ENCODE measurements at places on chromosomes 16 and 17.

GRCh38 chr16:30867747-30868146 lies 26.1 kb downstream of the BCL7C start:
- DNase-seq = peak; percentile 21

DNA sequence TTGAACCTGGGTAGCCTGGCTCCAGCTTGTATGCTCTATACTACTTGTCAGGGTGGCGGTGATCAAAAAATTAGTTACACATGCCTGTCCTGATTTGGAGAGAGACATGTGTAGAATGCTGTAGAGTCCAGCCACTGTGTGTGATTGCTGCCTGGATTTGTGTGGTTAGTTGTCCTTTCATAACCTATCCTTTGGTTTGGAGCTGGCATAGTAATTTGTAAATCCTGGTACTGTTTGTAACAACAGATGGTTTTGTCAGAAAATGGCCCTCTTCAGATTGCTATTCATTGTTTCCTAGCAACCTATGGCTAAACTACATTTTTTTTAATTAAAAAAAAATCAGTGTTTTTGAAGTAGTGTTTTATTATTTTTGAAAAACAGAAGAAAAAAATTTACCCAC lies 30.5 kb downstream of the ETV4 start:
- DNase-seq = no peak

- no peak for DNase-seq
These were observed 5.3 kb downstream of the ATP6V0A1 start for GRCh38 chr17:42463976-42464400.

DNA sequence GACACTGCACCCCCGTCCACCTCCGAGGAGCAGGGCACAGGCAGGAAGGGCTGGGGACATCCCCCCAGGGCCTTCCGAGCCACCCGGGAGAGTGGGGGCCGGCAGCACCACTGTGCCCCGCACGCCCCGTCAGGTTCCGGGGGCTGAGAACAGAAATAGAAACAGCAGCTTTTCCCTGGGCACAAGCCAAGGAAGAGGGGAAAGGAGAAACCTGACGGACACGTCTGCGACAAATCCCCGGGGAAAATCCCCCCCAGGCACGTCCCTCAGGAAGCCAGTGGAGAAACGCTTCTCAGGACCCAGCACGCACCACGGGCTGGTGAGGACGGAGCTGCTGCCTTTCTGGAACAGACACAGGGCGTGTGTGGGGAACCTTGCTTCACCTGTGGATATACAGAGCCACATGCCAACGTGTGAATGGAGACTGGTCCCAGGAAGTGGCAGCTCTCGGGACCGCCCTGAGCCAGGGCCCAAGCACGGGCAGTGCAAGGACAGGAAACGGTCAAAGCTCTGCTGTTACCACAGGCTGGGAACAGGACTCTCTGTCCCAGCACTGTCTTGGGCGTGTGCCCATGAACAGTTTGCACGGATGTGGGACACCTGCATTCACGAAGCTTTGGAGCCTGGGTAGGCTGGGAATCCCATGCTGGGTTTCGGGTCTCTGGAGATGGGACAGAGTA lies 1.2 kb upstream of the TMEM204 start:
- DNase-seq = no peak

GRCh38 chr17:27633312-27634025 lies 2.5 kb downstream of the LGALS9 start:
- DNase-seq = no peak

DNA sequence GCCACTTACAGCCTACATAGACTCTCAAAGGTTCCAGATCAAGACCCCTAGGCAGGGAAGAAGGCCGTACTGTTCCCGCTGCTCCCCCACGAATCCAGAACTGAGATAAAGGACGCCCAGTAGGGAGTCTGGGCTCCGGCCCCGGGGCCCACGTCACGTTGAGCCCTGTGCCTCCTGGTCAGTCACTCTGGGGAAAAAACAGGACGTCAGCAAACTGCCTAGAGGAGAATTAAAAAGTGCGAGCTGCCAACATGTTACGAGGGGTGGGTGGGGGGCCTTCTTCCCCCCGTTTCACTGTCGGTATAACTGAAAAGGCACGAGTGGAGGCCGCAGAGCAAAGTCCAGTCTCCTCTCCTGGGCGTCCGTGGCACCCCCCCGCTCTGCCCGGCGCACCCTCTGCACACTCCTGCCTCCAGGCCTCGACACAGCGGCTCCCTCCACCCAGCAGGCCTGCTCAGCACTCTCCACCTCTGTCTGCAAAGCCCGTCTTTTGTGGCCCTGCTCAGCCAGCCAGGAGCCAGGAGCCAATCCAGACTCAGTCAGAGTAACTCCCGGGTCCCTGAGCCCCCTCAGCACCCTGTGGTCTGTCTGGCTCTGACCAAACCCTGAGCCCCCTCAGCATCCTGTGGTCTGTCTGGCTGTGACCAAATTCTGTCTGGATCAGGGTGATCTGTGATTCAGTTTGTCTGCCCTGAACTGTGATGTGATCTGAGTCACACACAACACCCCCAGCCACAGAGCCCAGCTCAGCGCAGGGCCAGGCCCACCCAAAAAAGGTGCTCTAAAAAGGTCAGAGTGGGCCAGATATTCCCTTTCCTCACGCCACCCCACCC lies 6.2 kb downstream of the ITGAE start:
- DNase-seq = peak; percentile 78

GRCh38 chr16:52537516-52537915 lies 9.4 kb downstream of the TOX3 start:
- no peak for DNase-seq

- no peak for DNase-seq
These were observed 25.3 kb downstream of the LMF1 start for GRCh38 chr16:945271-946047.

DNA sequence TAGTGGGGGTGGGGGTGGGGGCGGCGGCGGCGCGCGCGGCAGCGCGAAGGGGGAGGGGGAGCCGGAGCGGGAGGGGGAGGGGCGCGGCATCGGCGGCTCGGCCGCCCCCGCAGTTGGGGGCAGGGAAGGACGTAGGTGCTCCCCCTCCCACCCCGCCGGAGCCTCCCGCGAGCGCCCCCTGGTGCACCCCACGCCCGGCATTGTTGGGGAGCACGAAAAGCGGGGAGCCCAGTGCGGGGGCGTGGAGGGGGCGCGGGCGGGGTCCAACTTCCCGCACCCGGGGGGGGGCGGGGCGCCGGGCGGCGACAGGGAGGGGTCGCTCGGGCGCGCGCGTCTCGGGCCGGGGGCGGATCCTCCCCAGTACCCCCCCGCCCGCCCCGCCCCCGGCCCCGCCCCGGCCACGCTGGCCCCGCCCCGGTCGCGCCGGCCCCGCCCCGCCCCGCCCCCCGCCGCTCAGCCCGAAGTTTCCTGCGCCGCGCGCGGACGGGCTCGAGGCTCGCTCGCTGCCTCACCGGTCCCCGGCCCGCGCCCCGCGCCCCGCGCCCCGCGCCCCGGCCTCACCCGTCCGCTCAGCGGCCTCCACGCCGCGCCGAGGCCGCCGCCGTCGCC lies at the start of gene CACNA1H:
Gene CACNA1H, plus strand, starts transcription at position 456 of the 609 bp plus-strand sequence. CDS start 632 bp downstream, outside the sequence.
- DNase-seq = no peak

- no peak for DNase-seq
These were observed 441.0 kb upstream of the SALL1 start for GRCh38 chr16:51592001-51592501.

GRCh38 chr17:3003296-3004149 lies 59.9 kb downstream of the OR1D5 start:
- DNase-seq = no peak

GRCh38 chr17:76640550-76641380 lies 2.8 kb downstream of the ST6GALNAC1 start:
- no peak for DNase-seq

DNA sequence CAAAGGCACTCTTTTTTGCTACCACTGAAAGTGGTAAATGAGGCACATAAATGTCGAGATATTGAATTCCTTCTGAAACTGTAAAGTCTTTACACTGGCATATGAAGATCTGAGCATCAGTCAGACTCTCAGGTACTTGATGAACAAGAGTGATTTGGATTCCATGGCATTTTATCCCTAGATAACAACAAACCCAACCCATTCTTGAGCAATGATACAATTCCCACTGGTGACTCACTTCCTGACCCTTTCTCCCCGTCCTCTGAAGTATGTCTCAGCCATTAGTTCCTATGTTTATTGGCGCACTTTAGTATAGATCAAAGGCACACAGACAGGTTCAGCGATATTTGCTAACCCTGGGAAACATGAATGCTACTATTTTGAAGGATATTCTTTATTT lies 147.0 kb upstream of the RBFOX1 start:
- no peak for DNase-seq

- no peak for DNase-seq
These were observed 409.9 kb upstream of the ZFHX3 start for GRCh38 chr16:73457851-73458250.

GRCh38 chr16:87201052-87201451 lies 116.1 kb downstream of the C16orf95 start:
- DNase-seq = peak; percentile 100

GRCh38 chr16:85303354-85303883 lies 191.1 kb upstream of the CIBAR2 start:
- DNase-seq = peak; percentile 55

- peak; percentile 40 for DNase-seq
These were observed 29.8 kb downstream of the WSB1 start for GRCh38 chr17:27323538-27324215.

- DNase-seq = no peak
These were observed 40.8 kb downstream of the CDH3 start for GRCh38 chr16:68685685-68686478.

GRCh38 chr16:79053577-79053976 lies 547.0 kb downstream of the MAF start:
- DNase-seq = no peak

- DNase-seq = no peak
These were observed 366.6 kb upstream of the CCL2 start for GRCh38 chr17:33888455-33888854.

GRCh38 chr16:23124315-23124714 lies 24.9 kb downstream of the USP31 start:
- peak; percentile 54 for DNase-seq

- peak; percentile 64 for DNase-seq
These were observed 7.8 kb downstream of the NACA2 start for GRCh38 chr17:61583242-61583641.

- no peak for DNase-seq
These were observed 32.1 kb downstream of the GINS2 start for GRCh38 chr16:85656351-85657266.

- peak; percentile 52 for DNase-seq
These were observed 21.8 kb downstream of the CBFB start for GRCh38 chr16:67050796-67051195.

GRCh38 chr16:77090062-77090461 lies 100.9 kb upstream of the MON1B start:
- no peak for DNase-seq

- no peak for DNase-seq
These were observed 39.4 kb downstream of the SYCE1L start for GRCh38 chr16:77238593-77238992.

- DNase-seq = no peak
These were observed 17.1 kb upstream of the CDH3 start for GRCh38 chr16:68627951-68628425.

DNA sequence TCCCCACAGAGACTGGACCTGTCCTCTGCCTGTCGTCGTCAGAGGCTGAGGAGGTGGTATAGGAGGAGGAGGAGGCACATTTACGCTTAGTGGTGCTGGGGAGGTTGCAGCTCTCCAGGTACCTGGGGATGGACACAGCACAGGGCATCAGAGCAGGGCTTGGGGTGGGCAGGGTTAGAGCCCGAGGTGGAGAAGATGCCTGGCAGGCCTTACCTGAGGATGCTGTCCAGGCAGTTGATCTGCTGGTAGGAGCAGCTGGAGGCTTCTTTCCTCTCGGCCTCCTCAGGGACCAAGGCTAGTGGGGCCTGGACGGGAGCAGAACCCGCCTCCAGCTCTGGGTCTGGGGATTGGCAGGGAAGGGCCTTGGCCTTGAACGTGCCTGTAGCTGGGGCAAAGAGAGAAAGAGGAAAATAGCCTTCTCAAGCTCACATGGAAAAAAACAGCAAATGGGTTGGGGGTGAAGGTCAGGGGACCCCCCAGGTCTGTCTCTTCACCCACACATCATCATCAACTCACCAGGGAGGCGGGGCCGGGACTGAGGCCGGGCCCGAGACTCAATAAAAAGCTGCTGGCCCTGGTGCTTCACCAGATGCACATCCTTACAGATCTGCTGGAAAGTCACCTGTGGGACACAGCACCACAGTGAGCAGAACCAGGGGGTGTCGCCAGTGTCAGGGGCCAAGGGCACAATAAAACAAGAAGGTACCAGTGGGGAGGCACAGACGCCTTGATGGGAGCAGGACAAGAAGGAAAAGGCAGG lies 5.6 kb downstream of the PER1 start:
- DNase-seq = no peak

DNA sequence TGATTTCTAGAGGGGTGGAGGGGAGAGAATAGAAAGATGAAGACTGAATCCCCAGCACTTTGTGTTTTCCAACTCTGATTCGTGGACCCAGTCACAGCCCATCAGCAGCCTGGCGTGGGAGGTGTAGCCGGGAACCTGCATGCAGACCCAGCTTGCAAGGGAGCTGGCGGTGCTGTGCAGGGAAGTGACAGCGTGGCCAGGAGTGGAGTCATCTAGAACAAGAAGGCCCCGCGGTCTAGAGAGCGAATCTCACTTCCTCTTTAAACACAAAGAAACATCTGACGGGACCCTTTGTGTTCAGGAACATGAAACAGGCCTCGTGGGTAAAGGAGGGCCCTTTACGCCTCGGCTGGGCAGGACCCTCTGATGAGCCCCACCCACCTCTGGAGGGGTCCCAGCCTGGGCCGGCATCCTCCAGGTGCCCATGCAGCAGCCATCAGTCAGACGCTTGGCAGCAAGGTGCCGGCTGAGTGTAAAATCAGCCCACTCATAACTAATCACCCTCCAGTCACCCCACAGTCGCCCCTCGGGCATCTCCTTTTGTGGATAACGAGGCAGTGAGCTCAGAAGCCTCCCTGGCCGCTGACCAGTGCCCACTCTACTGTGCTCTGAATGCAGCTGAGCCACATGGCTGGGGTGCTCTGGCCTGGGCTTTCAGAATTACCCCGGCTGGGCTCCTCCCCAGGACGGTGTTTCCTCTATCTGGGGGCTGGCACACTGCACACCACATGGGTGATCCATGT lies 4.4 kb downstream of the SNAI3 start:
- no peak for DNase-seq

GRCh38 chr16:54208237-54208636 lies 78.3 kb downstream of the IRX3 start:
- no peak for DNase-seq

- no peak for DNase-seq
These were observed 10.0 kb downstream of the TIGD7 start for GRCh38 chr16:3295209-3295608.

GRCh38 chr16:19227643-19228042 lies 57.9 kb upstream of the CLEC19A start:
- no peak for DNase-seq

All from fibroblast of skin of scalp (primary cell).